Effector CD8-positive, alpha-beta T cell (primary cell): ENCODE measurements at places on chromosomes 6 and 20.

DNA sequence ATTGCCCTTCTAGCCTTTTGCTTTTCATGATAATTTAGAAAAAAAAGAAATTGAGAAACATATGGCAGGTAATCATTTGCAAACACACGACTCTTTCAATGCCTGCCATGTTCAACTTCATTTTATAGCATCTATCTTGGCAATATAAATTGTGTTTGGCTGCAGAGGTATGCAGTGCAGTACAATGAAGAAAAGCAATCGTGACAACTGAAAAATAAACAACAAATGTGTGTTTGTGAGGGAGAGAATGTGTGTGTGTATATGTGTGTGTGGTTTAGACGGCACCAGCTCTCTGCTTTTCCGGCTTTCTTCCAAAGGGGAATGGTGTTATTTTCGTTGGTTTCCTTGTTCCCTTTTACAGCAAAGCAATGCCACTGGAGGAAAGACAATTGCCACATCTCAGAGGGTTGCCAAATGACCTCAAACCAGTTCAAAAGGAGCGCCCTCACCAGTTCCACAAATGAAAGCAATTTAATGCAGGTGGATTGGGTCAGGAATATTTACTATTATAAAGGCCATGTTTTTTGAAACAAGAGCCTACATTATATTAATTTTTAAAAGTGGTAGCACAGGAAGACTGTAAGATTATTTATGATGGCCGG, 587.2 kb downstream of the PRKN start:
- DNase-seq: no peak

DNA sequence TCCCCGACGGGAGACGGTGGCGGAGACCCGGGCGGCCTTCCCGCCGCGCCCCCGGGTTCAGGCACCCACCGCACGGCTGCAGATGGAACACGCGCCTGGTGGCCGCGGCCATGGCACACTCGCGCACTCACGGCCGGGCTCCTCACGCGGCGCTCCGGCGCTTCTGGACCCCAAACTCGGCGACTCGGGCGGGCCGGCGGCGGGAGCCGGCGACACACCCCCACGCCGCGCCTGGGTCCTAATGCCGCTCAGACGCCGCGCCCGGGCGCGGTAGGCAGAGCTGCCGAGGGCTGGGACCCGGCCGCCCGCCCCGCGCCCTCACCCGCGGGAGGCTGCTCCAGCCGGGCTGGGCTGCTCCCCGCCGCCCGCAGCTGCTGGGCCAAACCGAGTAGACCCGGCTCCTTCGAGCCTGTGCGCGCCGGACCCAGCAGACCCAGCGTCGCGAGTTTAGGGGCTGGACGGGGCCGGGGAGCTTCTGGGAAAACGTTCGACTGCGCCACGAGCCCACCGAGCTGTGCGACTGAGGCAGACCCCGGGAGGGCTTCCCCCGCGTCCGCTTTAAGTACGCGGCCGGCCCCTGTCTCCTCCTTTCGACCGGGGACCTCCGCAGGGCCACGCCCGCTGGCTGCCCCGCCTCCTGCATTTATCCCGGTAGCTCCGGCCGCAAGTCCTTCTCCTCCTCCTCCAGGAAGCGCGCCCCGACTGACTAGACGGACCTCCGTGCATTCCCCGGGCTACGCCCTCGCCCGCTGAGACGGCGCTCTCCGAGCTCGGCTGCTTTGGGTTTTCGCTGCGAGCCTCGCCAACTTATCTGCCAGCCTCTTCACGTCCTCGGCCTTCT, at the start of gene SLC4A11:
Gene SLC4A11 (minus strand): TSS at position 165 of the 841 bp plus-strand sequence. CDS start 53 bp downstream, at position 112.
- no peak for DNase-seq

- DNase-seq: no peak
These were observed 102.3 kb upstream of the FOXP4 start for GRCh38 chr6:41443616-41444525.

GRCh38 chr20:37649017-37649416, 44.8 kb upstream of the CTNNBL1 start:
- no peak for DNase-seq

- no peak for DNase-seq
These were observed 7.1 kb downstream of the CD93 start for GRCh38 chr20:23079016-23079351.

- no peak for DNase-seq
These were observed 245.8 kb upstream of the JAG1 start for GRCh38 chr20:10919396-10920140.

DNA sequence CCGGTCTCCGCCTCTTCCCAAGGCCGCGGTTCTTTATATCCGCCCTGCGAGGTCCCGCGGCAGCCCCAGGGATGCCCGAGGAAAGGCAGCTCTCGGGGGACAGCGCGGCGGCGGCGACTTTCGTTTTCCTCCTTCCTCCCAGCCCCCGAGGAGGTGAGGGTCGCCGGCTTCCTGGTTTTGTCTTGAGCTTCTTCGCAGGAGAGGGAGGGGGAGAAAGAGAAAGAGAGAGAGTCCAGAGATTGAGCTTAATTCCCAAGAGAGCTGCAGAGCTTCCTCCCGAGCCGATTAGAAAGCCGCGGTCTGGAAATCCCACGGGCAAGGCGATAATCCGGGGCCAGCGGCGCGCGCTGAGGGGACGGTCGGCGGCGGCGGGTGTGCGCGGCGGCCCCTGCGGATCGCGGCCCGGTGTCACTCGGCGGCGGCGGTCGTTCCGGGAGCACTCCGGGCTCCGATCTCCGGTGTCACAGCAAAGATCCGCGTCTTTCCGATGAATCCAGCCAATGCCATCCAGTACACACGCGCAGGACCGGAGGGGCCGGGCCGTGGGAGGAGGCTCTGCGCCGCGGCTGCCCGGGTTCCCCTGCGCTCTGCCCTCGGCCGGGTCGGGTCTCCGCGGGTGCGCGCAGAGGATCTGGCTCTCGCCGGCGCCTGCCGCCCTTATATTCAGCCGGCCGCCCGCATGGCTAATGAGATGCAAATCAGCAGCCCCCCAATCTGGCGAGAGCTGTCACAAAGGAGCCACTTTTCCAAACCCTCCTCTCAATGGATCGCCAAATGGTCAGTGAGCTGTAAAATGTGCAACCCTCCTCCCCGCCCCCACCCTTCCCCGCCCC, at the start of gene DLL1:
Gene DLL1 (minus strand): TSS at position 783 of the 833 bp plus-strand sequence. CDS start 939 bp downstream, outside the sequence.
- DNase-seq: peak; percentile 32

- DNase-seq: no peak
These were observed 35.2 kb downstream of the JPH2 start for GRCh38 chr20:44151621-44152416.

- no peak for DNase-seq
These were observed 2.9 kb downstream of the SASH1 start for GRCh38 chr6:148345578-148345977.

- DNase-seq: no peak
These were observed 102.9 kb downstream of the CEBPB start for GRCh38 chr20:50293284-50294139.

GRCh38 chr20:60294632-60295031, 336.4 kb downstream of the CDH26 start:
- DNase-seq: no peak

- DNase-seq: no peak
These were observed 57.6 kb downstream of the ADGRG6 start for GRCh38 chr6:142359271-142359960.

DNA sequence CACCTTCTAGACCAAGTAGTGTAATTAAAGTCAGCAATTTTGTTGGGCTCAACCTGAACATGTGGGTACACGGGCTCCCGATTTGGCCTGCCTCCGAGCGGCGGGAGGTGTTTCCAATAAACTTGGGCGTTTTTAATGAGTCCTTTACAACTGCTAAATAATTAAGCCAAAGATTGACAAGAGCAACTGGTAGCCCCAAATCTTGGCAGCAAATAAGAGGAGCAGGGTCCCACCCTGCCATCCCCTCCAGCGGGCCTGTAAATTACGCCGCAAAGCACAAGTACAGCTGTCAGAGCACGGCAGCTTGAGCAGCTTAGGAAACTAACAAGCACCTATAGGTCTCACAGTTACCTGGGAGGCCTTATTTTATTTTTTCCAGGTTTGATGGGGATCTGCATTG, 217.1 kb downstream of the BMP7 start:
- DNase-seq: no peak

DNA sequence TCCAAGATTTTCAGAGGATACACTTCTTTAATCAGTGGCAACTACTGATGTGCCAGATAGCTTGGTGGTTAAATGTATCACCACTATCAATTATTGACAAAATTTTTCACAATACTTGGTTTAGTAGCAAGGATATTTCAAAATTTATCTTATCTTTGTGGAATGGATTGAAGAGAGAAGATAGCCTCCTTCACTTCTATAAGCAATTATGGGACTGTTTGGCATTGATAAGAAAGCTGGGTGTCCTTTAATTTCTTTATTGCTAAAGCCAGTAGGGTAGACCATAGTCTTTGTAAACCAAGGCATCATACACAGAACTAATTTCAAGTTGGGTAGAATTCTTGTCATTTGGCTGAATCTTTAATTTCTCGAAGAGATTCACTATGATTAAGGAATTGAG, 4.9 kb upstream of the RNF182 start:
- no peak for DNase-seq

GRCh38 chr6:155128977-155129376, 133.9 kb downstream of the TIAM2 start:
- no peak for DNase-seq

DNA sequence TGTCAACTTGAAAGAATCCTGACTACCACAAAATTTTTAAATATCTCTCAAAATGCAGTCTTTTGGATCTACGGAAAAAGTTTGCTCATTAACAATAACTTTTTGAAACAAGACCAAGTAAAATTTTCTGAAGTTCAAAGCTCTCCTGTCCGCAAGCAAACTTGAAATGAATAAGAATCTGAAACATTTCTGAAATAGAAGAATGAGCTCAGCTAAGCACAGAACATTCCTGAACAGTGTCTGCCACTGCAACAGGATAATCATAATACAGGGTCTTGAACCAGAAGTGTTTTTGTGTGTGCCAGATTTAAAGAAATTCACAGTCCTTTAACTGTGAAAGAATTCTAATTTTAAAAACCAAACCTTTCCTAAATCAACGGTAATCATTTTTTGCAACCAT, 49.1 kb upstream of the TASP1 start:
- no peak for DNase-seq

DNA sequence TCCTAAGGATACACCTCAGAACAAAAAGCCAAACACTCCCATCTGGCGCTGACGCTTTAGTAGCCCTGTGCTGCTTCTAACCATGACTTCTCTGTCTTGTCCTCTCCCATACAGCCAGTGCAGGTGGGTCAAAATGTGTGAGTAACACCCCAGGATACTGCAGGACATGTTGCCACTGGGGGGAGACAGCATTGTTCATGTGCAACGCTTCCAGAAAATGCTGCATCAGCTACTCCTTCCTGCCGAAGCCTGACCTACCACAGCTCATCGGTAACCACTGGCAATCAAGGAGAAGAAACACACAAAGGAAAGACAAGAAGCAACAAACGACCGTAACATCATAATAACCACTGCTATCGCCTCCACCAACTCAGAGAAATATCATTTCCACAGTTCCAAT, 1.4 kb downstream of the DEFB132 start:
- DNase-seq: no peak

- no peak for DNase-seq
These were observed 23.6 kb downstream of the FOXQ1 start for GRCh38 chr6:1335367-1336037.

DNA sequence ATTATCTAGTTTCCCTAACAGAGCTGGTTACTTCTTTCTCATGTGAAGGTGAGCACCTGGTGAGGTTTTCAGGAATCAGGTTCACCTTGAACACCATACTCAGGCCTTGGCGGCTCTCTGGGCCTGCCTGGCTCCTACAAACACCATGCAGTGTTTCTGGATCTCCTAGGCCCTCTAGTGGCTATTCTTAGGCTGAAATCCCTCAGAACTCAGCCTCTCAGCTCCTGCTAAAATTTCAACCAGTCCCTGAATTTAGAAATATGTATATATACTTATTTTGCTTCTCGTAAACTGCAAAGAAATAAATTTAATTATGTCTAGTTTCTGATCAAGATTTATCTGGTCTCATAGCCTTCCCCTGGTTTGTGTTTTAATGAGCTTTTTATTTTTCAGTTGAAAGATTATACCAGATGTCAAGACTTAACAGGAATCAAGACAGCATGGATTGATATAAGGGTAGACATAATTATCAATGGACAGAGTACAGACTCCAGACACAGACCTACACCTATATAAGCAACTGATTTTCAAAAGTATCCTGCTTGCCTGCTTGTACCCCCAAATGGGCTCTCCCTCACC, 55.9 kb downstream of the ANKEF1 start:
- no peak for DNase-seq

- no peak for DNase-seq
These were observed 71.5 kb downstream of the PKHD1 start for GRCh38 chr6:52015953-52016352.

GRCh38 chr20:62569615-62570014, 72.7 kb upstream of the SLCO4A1 start:
- DNase-seq: no peak

- DNase-seq: no peak
These were observed 8.9 kb downstream of the PTPRK start for GRCh38 chr6:128511506-128511905.

GRCh38 chr6:83417880-83418663, 12.8 kb downstream of the ME1 start:
- no peak for DNase-seq
